ENCODE measurements at places on chromosomes 12 and 14. TPM values are rescaled to one million over a fixed set of nuclear protein-coding genes. Genes with fewer than 3 reads are reported as not detected.

Gene TAS2R42
- not detected for total RNA-seq

Gene NELL2
- total RNA-seq = 12.5 TPM

Gene CCT2
- 86.5 TPM for total RNA-seq

Gene CPNE6
- total RNA-seq = 2.2 TPM

Gene NXPH4
- 0.83 TPM for total RNA-seq

Gene DNAJC22
- total RNA-seq = 73.7 TPM

Gene BHLHE41
- 99.6 TPM for total RNA-seq

Gene TAPBPL
- total RNA-seq = 53.1 TPM

Gene TMEM117
- total RNA-seq = 12.0 TPM

Gene CCDC177
- not detected for total RNA-seq

Data from mucosa of gallbladder (tissue), 1 donor.